Ascending aorta (tissue), 2 donors: ENCODE measurements at places on chromosomes 11 and 22. TPM values are rescaled to one million over a fixed set of nuclear protein-coding genes. Genes with fewer than 3 reads are reported as not detected.

FOXR1 gene
- not detected for total RNA-seq

GRCh38 chr22:43018615-43019014 is 3.7 kb upstream of the PACSIN2 start:
- no peak overlapping the region for H3K27ac ChIP-seq
- H3K4me1 ChIP-seq: peaks cover 3% of the 10 kb centered on the region

DNA sequence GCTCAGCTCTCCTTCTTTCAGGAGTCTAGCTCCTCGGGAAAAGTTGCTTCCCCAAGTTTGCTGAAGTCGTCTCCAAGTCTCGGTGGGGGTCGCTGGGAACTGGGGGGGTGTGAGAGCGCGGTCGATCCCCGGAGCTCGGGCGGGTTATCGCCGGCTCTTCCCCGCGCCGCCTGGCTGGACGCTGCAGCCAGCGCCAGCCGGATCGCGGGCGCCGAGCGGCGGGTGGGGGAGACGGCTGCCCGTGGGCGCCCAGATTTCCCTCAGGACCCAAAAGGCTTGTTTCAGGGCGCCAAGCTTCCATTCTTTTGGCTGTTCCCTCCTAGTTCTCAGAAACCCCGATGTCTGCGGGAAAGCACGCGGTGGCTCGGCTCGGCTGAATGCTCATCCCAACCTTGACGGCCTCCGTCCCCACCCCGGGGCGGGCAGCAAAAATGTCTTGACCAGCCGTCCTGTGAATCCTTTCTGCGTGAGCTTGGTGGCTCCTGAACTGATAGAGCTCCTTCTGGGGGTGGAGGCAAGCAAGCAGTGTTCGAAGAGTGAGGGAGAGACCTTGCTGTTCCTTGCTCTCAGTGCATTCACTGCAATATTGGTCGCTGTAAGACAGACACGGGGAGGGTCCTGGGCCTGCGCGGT is 1.7 kb downstream of the ZBTB16 start:
- no peaks in the 10 kb centered on the region for H3K27me3 ChIP-seq
- peaks cover 49% of the 10 kb centered on the region for H3K36me3 ChIP-seq
- peak overlapping the region; percentile 99 for H3K4me3 ChIP-seq
- H3K4me1 ChIP-seq: peaks cover 9% of the 10 kb centered on the region
- H3K27ac ChIP-seq: peak overlapping the region; percentile 97

NDUFV1 gene
- 128 TPM for total RNA-seq

SMIM38 gene
- 3.1 TPM for total RNA-seq

PDE3B gene
- 5.1 TPM for total RNA-seq

KCNK7 gene
- total RNA-seq: not detected

GRCh38 chr11:64900263-64900678 is 16.7 kb downstream of the ATG2A start:
- no peaks in the 10 kb centered on the region for H3K27me3 ChIP-seq
- H3K4me1 ChIP-seq: no peaks in the 10 kb centered on the region
- peaks cover 94% of the 10 kb centered on the region for H3K36me3 ChIP-seq
- no peak for DNase-seq
- no peak overlapping the region for H3K4me3 ChIP-seq

DNA sequence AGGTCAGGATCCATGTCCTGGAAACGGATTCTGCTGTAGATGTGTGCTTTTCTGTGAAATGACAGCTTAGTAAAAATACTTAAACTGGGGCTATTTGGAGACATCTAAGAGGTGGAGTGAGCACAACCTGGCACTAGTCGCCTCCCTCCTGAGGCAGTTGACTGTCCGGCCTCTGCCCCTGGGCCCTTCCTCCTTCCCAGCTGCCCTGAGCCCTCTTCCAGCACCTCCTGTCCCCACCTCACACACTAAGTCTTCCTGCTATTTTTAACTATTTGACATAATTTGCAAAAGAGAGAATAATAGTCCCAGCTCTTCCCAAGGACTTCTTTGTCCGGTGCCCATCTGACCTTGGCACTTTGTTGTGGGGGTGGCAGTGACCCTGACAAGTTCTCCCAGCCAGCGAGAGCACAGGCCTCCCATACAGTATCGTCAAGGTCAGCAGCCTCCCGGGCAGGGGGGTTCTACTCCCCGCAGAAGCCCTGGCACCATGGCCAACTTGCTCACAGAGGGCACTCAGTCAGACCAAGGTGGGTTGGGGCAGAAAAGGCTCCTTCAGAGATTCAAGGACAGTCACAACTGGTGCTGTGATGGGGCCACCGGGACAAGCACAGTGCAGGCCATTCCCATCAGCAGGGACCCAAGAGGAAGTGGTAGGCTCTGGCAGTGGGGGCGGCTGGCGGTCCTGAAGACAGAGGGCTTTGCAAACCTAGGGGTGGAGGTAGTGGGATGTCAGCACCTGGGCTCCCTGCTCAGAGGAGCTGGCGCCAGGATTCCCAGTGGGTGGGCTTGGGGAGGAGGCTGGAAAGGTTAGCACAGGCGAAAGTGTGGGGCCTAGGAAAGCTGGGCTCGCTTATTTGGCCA is 5.5 kb upstream of the NEAT1 start:
- H3K4me3 ChIP-seq: peak overlapping the region; percentile 80
- H3K4me1 ChIP-seq: peaks cover 32% of the 10 kb centered on the region
- peak overlapping the region; percentile 97 for H3K27ac ChIP-seq
- no peaks in the 10 kb centered on the region for H3K27me3 ChIP-seq

DNA sequence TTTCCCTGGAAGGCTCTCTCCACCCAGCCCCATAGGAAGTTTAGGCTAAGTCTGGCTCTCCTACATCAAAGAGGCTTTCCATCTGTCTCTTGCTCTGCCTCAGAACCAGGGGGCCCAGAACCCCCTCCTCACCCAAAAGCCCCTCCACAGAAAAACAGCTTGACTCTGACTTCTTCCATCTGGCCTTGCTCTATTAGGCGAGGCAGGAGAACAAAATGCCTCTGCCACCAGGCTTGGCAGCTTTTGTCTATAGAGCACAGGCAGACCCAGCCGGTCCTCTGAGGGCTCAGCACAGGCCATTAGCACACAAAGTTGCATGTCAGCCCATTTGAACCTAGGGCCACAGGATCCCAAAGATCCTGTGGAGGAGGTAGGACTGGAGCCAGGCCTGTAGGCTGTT is 75.7 kb upstream of the SUSD2 start:
- no peak overlapping the region for H3K4me3 ChIP-seq
- H3K36me3 ChIP-seq: peaks cover 10% of the 10 kb centered on the region
- DNase-seq: no peak
- peak overlapping the region; percentile 76 for H3K27ac ChIP-seq
- H3K4me1 ChIP-seq: peaks cover 17% of the 10 kb centered on the region
- no peaks in the 10 kb centered on the region for H3K27me3 ChIP-seq

BIRC2 gene
- 27.7 TPM for total RNA-seq

OSBPL5 gene
- total RNA-seq: 92.0 TPM

DNA sequence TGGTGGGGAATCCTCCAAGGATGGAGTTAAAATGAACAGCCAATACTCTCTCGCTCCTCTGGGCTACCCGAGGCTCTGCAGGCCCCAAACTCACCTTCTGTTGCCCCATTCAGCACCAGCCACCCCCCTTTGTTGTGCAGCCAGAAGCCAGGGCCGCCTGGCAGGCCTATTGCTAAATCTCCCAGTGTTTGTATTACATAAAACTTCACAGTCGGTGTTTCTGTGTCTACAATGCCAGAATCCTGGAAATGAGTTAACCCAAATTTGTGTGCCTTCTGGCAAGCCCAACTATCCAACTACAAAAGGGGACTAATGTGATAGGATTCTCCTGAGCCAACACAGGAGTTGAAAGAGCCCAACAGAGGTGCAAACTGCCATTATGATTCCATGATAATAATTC is 9.3 kb downstream of the KCNJ5 start:
- H3K4me1 ChIP-seq: no peaks in the 10 kb centered on the region
- H3K27me3 ChIP-seq: no peaks in the 10 kb centered on the region
- DNase-seq: no peak

ROBO4 gene
- total RNA-seq: 51.5 TPM

GRCh38 chr11:121460941-121461514 is 8.3 kb upstream of the SORL1-AS1 start:
- DNase-seq: no peak
- no peak overlapping the region for H3K4me3 ChIP-seq

GRCh38 chr22:29539105-29539504 is 14.5 kb downstream of the THOC5 start:
- DNase-seq: no peak
- no peak overlapping the region for H3K27ac ChIP-seq
- H3K4me3 ChIP-seq: no peak overlapping the region

ART1 gene
- total RNA-seq: 5.6 TPM

DGCR2 gene
- 34.7 TPM for total RNA-seq

GRCh38 chr11:116994195-116994594 is 104.0 kb downstream of the SIK3 start:
- no peak overlapping the region for H3K27ac ChIP-seq
- H3K27me3 ChIP-seq: no peaks in the 10 kb centered on the region
- DNase-seq: no peak
- H3K36me3 ChIP-seq: no peaks in the 10 kb centered on the region

- H3K36me3 ChIP-seq: no peaks in the 10 kb centered on the region
- H3K4me1 ChIP-seq: no peaks in the 10 kb centered on the region
These were observed 30.1 kb downstream of the SMCO4 start for GRCh38 chr11:93512949-93513667.

DNA sequence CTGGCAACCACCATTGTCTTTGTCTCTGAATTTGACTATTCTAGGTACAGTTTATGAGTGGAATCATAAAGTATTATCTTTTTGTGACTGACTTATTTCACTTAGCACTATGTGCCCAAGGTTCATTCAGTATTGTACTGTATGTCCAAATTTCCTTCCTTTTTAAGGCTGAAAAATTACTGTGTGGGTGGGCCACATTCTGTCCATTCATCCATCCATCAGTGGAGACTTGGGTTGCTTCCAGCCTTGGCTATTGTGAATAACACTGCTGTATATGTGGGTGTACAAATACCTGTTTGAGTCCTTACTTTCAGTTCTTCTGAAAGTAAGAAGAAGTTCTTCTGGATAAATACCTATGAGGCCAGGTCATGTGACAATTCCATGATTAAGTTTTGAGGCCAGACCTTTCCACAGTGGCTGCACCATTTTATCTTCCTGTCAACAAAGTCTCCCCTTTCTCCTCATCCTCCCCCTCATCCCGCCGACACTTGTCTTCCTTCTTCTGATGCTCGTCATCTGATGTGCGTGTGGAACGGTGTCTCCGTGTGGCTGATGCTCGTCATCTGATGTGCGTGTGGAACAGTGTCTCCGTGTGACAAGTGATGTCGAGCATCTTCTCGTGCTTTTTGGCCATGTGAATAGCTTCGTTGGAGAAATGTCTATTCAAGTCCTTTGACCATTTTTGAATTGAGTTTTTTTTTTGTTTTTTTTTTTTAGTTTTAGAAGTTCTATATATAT is 49.5 kb downstream of the SBF1 start:
- H3K27me3 ChIP-seq: no peaks in the 10 kb centered on the region
- H3K4me1 ChIP-seq: no peaks in the 10 kb centered on the region
- H3K4me3 ChIP-seq: no peak overlapping the region

DNA sequence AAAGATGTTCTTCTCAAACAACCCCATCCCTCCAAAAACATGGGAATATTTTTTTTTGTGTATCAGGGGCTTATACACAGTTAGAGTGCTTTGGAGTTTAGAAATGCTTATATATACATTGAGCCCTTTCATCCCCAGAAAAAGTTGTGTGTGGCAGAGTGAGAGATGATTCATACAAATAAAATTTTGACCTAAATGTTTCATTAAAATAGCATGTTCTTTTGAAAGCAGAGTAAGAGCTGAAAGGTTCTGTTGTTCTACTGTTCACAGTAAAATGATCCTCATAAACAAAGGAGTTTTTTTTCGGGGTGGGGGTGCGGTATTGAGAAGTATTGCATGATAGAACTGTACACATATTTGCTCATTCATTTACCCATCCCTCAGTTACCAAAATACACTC is 512.4 kb downstream of the DLG2 start:
- H3K36me3 ChIP-seq: no peaks in the 10 kb centered on the region
- H3K4me3 ChIP-seq: no peak overlapping the region
- no peak for DNase-seq
- H3K27me3 ChIP-seq: no peaks in the 10 kb centered on the region

HBE1 gene
- total RNA-seq: not detected

GRCh38 chr11:95911369-95911759 is 12.5 kb downstream of the MTMR2 start:
- no peaks in the 10 kb centered on the region for H3K36me3 ChIP-seq
- no peak for DNase-seq
- H3K27me3 ChIP-seq: no peaks in the 10 kb centered on the region
- no peaks in the 10 kb centered on the region for H3K4me1 ChIP-seq
- no peak overlapping the region for H3K4me3 ChIP-seq

GRCh38 chr22:20433191-20433590 is 4.4 kb downstream of the SCARF2 start:
- no peak overlapping the region for H3K27ac ChIP-seq
- H3K4me3 ChIP-seq: no peak overlapping the region
- H3K4me1 ChIP-seq: peaks cover 3% of the 10 kb centered on the region
- H3K27me3 ChIP-seq: no peaks in the 10 kb centered on the region
- DNase-seq: no peak
- H3K36me3 ChIP-seq: peaks cover 19% of the 10 kb centered on the region

XNDC1N gene
- total RNA-seq: not detected

ROBO3 gene
- total RNA-seq: 37.5 TPM

DNA sequence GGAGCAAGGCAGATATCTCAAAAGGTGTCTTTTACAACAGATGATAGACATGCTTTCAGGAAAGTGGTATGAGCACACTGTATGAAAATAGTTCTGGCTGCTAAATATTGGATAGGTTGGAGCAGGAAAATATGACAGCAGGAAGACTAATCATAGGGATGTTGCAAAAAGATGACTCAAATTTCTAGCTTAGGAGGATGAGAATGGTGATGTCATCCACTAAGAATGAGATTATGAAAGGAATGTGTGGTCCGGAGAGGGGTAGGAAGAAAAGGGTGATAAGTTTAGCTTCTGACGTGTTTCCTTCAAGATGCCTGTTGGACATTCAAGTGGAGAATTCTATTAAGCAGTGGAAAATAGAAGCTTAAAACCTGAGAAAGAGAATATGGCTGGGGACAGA is 46.4 kb downstream of the RCN1 start:
- H3K27me3 ChIP-seq: no peaks in the 10 kb centered on the region
- no peaks in the 10 kb centered on the region for H3K4me1 ChIP-seq
- DNase-seq: no peak
- H3K4me3 ChIP-seq: no peak overlapping the region
- H3K27ac ChIP-seq: no peak overlapping the region
- no peaks in the 10 kb centered on the region for H3K36me3 ChIP-seq

GRCh38 chr11:117950993-117951961 is 22.1 kb upstream of the TMPRSS13 start:
- no peak for DNase-seq
- H3K4me1 ChIP-seq: no peaks in the 10 kb centered on the region
- H3K4me3 ChIP-seq: no peak overlapping the region
- no peak overlapping the region for H3K27ac ChIP-seq

DNA sequence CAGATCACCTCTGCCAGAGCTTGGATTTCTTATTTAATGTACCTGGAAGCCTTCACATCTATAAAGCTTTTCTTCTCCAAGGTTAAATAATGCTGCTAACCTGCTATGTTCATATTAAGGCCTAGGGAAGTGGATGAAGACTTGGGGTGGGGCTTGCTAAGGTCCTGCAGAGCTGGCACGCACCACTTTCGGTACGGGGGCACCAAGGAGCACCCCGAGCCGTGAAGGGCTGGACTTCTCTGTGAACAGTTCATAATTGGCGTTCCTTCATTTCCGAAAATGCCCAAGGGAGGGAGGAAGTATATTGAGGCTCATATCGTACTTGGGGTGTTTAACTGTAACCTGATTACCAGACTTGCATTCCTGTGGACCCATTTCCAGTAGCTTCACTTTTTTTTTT is 59.6 kb downstream of the ST14 start:
- no peaks in the 10 kb centered on the region for H3K27me3 ChIP-seq
- peak; percentile 15 for DNase-seq
- H3K27ac ChIP-seq: no peak overlapping the region
- no peaks in the 10 kb centered on the region for H3K4me1 ChIP-seq
